HepG2 (cell line): ENCODE measurements at places on chromosomes 6 and 20. TPM values are rescaled to one million over a fixed set of nuclear protein-coding genes. Genes with fewer than 3 reads are reported as not detected.

TNFRSF21 gene
- total RNA-seq: 35.4 and 46.3 TPM in 2 replicates

SNAP25 gene
- total RNA-seq: not detected in 2 replicates

ZC3H12D gene
- total RNA-seq: 2.1 and 2.7 TPM in 2 replicates

HLA-B gene
- 15.5 and 35.3 TPM in 2 replicates for total RNA-seq

SLC22A2 gene
- not detected in 2 replicates for total RNA-seq

CRISP3 gene
- total RNA-seq: not detected in 2 replicates

NEDD9 gene
- total RNA-seq: 27.1 and 31.4 TPM in 2 replicates

GRCh38 chr20:42018979-42019378, 400.8 kb upstream of the CHD6 start:
- H3K4me3 ChIP-seq: no peak overlapping the region
- no peaks in the 10 kb centered on the region for H3K27me3 ChIP-seq
- DNase-seq: peak; percentile 22
- no peaks in the 10 kb centered on the region for H3K4me1 ChIP-seq
- H3K36me3 ChIP-seq: no peaks in the 10 kb centered on the region

- H3K27ac ChIP-seq: peak overlapping the region; percentile 98
- no peaks in the 10 kb centered on the region for H3K36me3 ChIP-seq
- H3K27me3 ChIP-seq: no peaks in the 10 kb centered on the region
- peaks cover 74% of the 10 kb centered on the region for H3K4me1 ChIP-seq
These were observed 533 bp downstream of the ZFAND3 start for GRCh38 chr6:37819802-37820717.

DNA sequence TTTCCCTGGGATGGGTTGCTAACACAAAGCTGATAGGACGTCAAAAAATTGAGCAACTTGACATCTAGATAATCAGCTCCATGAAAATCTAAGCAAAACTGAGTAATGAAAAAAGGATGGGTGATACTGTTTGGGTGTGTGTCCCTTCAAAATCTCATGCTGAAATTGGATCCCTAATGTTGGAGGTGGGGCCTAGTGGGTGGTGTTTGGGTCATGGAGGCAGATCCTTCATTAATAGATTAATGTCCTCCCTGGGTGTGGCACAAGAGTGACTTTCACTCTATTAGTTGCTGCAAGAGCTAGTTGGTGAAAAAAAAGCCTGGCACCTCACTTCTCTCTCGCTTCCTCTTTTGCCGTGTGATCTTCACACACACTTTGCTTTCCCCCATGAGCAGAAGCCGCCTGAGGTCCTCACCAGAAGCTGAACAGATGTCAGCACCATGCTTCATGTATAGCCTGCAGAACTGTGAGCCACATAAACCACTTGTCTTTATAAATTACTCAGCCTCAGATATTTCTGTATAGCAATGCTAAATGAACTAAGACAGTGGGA, 160.9 kb downstream of the FRK start:
- no peak overlapping the region for H3K27ac ChIP-seq
- no peak for DNase-seq
- H3K27me3 ChIP-seq: no peaks in the 10 kb centered on the region
- no peaks in the 10 kb centered on the region for H3K36me3 ChIP-seq
- H3K4me1 ChIP-seq: peaks cover under 1% of the 10 kb centered on the region
